Mucosa of gallbladder (tissue), 1 donor: ENCODE measurements at places on chromosomes 2 and 18. TPM values are rescaled to one million over a fixed set of nuclear protein-coding genes. Genes with fewer than 3 reads are reported as not detected.

The VSNL1 gene
- 0.23 TPM for total RNA-seq

The CNTNAP5 gene
- 31.7 TPM for total RNA-seq

The GPN1 gene
- 24.2 TPM for total RNA-seq

The OSR1 gene
- total RNA-seq = 4.9 TPM

The C2orf68 gene
- 47.8 TPM for total RNA-seq

The GAL3ST2 gene
- total RNA-seq = 26.4 TPM

The KLHL14 gene
- total RNA-seq = 0.26 TPM

The TFPI gene
- 45.6 TPM for total RNA-seq

The DYNC2LI1 gene
- total RNA-seq = 26.2 TPM

The HK2 gene
- total RNA-seq = 23.7 TPM

The PKDCC gene
- total RNA-seq = 128 TPM

The SDC1 gene
- total RNA-seq = 1,059 TPM

The IL1RN gene
- total RNA-seq = 32.4 TPM

The RIT2 gene
- total RNA-seq = not detected

The RPRM gene
- not detected for total RNA-seq

The CCDC74A gene
- total RNA-seq = 11.5 TPM

The ECEL1 gene
- 0.35 TPM for total RNA-seq

The CD226 gene
- total RNA-seq = 2.9 TPM

The SULT1C4 gene
- 117 TPM for total RNA-seq

The NXPH2 gene
- total RNA-seq = not detected

The UGT1A4 gene
- total RNA-seq = 5.2 TPM

The TMEM17 gene
- total RNA-seq = 3.3 TPM

The TRPM8 gene
- 0.12 TPM for total RNA-seq

The DYSF gene
- total RNA-seq = 12.8 TPM

The CCDC102B gene
- 9.4 TPM for total RNA-seq

The MOGAT1 gene
- 102 TPM for total RNA-seq

The SLC23A3 gene
- total RNA-seq = 4.7 TPM

The SGPP2 gene
- total RNA-seq = 44.8 TPM

The FAM228A gene
- 1.0 TPM for total RNA-seq

The GPR155 gene
- 11.7 TPM for total RNA-seq

The EHD3 gene
- 6.7 TPM for total RNA-seq

The WNT10A gene
- 0.12 TPM for total RNA-seq

The PARD6G gene
- total RNA-seq = 4.1 TPM

The REG3G gene
- 0.66 TPM for total RNA-seq

The EIF2AK3 gene
- total RNA-seq = 17.9 TPM

The FEV gene
- total RNA-seq = not detected

The ARHGAP15 gene
- total RNA-seq = 10.0 TPM

The MRPS5 gene
- total RNA-seq = 54.0 TPM

The CD302 gene
- 34.6 TPM for total RNA-seq

The PLEKHB2 gene
- total RNA-seq = 71.4 TPM
